ENCODE measurements at places on chromosomes 3 and 15.

DNA sequence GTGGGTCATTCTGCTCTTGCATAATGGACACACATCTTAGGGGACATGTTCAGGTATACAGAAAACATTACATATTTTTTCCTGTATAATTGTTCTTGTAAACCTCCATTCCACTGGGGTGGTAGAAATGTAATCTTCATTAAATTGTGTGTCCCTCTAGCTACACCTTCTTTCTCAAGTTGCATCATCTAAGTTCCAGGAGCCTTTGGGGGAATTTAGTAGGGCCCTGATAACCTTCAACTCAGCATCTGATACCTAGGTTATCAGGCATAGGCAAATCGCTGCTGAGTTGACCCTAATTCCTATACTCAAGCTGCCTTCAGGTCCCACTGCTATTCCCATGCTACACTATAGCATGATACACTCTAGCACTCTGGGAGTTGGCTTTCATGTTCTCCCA, 19.1 kb upstream of the CLASP2 start:
- no peak for DNase-seq

GRCh38 chr15:42511007-42511391, 15.6 kb downstream of the SNAP23 start:
- DNase-seq, result no peak

DNA sequence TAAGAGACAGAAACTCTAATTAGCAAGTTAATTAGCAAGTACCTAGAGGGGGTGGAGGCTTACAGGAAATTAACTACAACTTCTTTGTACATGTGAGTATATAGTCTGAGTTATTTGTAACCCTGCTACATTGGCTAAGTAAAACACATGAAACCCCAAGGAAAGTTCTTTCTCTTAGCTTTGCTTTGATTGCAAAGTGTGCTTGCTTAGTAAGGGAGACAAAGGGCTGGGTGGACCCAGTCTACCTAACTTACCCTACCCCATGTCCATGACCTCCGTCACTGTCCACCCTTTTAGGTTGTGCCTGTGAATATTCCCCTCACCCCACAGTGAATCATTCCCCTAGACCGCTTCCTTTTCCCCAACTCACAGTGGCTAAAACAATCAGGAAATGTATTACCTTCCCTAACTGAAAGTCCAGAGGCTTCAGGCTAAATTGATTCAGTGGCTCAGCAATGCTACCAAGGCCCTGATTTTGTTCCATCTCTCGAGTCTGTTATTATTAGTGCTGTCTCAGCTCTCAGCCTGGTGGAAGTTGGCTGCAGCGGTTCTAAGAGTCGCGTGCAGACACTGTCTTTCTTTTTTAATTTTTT, 31.1 kb upstream of the RYR3 start:
- DNase-seq, result no peak

DNA sequence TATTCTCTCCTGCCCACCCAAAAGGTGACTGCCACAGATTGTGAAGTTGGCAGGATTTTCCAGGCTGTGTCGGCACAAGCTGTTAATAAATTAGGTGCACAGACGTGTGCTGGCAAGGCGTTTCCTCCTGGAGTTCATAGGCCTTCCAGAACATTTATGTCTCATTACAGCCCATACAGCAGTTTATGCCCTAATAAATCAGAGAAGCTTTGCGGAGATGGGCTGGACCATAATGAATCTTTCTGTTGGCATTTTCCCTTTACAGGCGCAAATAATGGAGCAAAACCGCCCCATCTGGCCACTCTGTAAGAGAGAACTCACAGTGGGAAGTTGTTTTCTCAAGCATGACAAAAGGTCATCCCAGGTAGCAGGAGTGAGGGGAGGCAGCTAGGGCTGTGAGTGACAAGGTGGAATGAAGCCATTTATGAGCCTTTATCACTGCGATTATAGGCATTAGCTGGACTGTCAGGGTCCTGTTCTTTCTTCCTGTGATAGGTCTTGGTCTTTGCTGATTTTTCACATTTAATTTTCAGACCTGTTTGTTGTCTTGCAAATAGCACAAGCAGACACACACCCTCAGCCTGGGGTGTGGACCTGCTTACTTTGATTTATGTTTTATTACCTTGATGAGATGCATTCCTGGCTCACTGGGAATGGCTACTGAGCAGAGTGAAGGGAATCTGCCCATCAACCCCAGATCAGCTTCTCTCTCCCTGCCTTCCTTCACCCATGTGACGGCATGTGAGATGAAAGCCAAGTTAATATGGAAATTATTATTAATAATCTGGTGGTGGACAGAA, 257.5 kb downstream of the LRTM1 start:
- DNase-seq, result no peak

GRCh38 chr3:195873971-195874370, 34.4 kb downstream of the TNK2 start:
- no peak for DNase-seq

DNA sequence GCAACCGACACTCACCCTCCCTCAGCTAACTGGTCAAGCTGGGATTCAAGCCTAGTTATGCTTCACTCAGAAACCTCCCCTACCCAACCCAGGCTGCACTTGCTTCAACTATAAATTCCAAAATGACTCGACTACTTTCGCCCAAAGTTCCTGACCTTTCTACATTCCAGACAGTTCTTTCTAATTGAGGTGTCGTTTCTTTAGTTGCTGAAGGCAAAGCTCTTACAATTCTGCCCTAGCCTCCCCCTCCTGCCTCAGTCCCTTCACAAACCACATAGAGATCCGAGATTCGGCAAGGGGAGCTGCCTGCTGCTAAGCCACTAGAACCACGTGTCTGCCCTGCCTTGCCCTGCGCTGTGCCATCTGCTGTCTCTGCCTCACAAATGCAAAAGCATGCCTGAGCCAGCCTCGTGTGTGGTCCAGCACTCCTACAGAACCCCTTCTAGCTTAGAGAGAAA, 74.7 kb upstream of the SH3GL3 start:
- DNase-seq, result no peak

DNA sequence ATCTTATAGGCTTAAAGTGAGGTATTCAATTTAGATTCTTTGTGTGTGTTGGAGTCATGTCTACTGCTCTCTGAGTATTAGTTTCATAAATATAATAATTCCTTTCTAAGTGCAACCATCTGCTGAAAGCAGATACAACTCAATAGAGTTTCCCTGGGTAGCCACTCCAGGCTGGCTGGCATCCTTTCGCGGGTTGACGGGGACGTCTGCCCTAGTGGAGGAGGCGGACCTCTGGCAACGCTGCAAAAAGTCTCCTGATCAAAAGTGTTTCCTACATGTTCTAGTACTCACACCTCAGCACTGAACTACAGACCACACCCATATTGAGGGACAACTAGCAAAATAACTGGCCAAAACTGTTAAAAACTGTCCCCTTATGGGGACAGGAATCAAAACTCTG, 2.5 kb downstream of the MOBP start:
- DNase-seq, result no peak

DNA sequence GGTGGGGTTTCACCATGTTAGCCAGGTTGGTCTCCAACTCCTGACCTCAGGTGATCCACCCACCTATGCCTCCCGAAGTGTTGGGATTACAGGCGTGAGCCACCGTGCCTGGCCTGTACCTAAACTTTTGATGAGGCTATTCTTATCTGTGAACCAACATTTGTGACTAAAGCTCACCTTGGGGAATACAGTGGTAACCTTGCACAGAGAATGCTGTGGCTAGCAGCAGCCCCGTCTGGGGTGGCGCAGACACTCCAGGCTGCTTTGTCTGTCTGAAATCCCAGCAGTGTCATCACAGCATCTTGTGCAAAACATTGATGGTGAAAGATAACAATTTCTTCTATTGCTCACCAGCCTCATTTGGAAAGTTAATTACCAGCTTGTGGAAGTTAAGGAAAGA, 58.9 kb downstream of the CMTM8 start:
- no peak for DNase-seq

DNA sequence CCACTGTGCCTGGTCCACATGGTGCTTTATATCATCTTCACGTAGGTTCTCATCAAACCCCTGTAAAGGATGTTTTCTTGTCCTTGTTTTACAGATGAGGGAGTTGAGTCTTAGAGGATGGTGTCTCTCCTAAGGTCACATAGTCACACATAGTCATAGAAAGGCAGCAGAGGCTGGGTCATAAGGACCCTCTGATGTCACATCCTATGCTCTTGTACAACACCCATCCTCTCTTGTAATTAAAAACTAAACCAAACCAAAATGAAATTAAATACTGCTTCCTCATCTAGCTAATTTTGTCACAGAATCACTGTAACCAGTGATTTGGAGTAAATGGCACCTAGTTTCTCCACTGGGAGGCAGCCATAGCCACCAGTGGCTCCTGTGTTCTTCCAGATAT, 21.8 kb upstream of the ATP1B3 start:
- no peak for DNase-seq

DNA sequence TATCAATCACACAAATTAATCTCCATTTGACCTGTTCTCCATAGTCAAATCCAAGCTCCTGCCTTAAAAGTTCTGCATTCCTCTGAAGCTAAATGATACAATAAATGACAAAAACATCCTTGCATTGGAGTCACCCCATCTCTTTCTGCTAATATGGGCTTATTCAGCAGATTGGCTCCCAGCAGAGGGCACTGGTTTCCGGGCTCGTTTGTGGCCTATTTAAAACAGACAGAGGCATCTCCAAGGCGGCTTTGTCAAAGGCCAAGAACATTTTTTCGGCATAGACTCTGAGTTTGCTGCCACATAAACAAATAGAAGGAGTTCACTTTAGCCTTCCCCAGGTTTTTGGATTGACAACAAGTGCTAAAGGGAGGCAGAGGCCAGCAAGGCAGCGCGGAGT, 204.4 kb upstream of the RASGRP1 start:
- no peak for DNase-seq

- DNase-seq, result no peak
Measured at GRCh38 chr15:58627701-58628100, 121.8 kb downstream of the ADAM10 start.

DNA sequence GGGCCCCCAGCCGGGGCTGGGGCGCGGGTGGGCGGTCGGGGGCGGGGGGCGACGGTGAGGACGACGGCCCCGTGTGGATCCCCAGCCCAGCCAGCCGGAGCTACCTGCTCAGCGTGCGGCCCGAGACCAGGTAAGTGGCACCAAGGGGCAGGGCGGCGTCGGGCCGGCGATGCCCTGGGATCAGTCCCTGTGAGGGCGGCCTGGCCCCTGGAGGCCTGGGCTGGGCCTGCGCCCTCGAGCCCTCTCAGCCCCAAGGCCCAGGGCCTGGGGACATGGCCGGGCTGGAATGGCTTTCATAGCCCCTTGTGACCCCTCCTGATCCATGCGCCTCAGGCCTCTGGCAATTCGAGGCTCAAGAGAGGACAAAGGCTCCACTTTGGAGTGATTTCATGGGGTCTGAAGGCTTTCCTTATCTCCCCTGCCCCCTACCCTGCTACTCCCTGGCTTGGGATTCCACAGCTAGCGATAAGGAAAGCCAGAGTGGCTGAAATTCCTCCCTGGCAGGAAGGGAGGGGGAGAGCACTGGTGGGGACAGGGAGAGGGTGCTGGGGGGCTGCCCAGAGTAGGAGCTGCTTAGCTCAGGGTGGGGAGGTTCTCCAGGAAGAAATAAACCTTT, 418 bp downstream of the ALPK3 start:
- no peak for DNase-seq

All from hematopoietic multipotent progenitor cell treated with erythropoietin and hydrocortisone succinate and interleukin-3 and kit ligand, for 17 days (in vitro differentiated cells).